ENCODE measurements at places on chromosomes 16 and 17.

DNA sequence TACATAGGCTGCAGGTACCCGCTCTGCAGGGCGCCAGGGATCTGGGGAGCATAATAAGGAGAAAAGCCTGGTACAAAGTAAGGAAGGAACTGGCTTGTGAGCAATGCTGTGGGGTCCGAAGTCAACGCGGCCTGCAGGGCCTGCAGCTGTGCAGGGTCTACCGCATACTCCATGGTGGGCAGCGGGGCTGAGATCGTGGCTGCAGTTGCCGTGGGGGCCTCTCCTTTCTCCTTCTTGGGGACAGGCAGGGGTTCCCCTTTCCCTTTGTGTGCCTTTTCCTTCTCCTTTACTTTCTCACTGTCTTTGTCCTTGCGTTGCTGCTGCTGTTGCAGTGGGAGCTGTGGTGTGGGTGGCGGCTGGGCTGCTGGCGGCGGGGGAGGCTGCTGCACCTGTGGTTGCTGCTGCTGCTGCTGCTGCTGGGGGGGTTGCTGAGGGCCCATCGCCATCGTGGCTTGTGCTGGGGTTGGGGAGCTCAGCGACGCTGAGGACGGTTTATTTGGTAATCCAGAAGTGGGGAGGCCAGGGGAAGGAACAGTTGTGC, 259.6 kb downstream of the ZFHX3 start:
- DNase-seq: no peak

GRCh38 chr16:16924613-16925012, 545.7 kb downstream of the NPIPA7 start:
- DNase-seq: no peak

DNA sequence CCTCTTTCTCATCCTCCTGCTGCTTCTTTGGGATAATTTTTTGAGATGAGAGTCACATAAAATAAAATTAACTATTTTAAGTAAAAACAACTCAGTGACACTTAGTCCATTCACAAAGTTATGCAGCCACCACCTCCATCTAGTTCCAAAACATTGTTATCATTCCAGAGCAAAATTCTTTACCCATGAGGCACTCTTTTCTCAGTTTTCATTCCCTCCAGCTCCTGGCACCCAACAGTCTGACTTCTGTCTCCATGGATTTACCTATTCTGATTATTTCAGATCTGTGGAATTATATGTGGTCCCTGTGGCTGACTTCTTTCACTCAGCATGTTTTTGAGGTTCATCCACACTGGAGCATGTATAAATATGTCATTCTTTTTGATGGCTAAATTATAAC, 239.9 kb upstream of the DYNLRB2 start:
- DNase-seq: no peak

DNA sequence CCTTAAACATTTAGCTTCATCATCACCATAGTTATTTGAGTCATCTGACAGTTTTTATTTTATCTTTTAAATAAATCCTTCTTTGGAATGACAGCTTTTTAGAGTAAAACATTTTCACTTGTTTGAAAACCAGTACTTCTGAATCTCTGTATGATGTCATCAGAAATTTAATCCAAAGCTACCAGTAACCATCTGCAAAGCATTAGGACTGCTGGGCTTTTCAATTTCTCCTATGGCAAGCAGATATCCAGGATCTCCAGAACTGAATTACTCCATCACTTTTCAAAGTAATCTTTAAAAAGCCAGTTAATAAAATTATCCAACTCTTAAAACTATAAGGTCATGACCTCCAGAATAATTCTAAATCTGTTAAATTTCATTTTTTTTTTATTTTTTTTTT, 51.5 kb downstream of the CHCT1 start:
- DNase-seq: no peak

GRCh38 chr17:78839235-78839761, 1.3 kb downstream of the USP36 start:
- DNase-seq: no peak

- DNase-seq: no peak
Measured at GRCh38 chr16:9079430-9079812, 12.0 kb upstream of the HAPSTR1 start.

GRCh38 chr17:74045608-74046280, 157.7 kb upstream of the RPL38 start:
- no peak for DNase-seq

DNA sequence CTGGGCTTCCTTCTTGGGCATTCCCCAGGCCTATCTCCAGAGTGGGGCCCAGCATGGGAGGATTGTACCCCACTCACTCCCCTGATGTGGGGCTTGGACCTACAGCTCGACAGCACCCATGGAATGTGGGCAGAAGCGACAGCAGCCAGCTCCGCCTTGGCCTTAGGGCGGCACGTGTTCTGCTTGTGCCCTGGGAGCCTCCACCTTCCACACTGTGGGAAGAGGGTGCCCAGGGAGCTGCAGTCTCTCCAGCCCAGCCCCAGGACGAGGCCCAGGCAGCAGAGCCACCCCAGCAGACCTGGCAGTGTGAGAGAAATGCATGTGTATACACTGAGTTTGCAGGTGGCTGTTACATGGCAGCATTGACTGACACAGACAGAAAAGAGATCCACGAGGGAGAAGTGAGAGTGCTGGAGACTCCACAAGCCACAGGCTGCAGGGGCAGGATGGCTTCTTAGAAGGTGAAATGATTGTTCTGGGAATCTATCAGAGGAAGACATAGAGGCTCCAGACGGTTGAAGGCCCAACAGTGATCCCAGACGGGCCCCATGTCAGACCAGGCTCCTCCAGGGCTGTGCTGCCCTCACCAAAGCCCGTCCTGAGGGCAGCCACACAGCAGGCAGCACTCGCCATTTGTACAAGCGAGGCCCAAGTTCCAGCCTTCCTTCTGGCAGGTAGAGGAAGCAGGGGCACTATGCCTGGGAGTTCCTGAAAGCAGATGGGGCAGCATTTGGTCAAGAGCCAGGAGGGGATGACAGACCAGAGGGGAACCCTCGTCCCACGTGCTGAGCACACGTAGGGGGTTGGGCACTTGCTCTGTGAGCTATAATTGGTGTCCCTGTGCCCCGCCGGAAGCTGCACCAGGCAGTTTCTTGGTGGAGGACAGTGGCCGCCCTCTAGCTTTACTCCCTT, 2.8 kb upstream of the DNASE1 start:
- DNase-seq: no peak

All from Jurkat, Clone E6-1 (cell line).